ENCODE measurements at places on chromosomes 1 and 21.

- DNase-seq, result no peak
Observed at GRCh38 chr1:69645477-69645876, 77.8 kb downstream of the LRRC7 start.

DNA sequence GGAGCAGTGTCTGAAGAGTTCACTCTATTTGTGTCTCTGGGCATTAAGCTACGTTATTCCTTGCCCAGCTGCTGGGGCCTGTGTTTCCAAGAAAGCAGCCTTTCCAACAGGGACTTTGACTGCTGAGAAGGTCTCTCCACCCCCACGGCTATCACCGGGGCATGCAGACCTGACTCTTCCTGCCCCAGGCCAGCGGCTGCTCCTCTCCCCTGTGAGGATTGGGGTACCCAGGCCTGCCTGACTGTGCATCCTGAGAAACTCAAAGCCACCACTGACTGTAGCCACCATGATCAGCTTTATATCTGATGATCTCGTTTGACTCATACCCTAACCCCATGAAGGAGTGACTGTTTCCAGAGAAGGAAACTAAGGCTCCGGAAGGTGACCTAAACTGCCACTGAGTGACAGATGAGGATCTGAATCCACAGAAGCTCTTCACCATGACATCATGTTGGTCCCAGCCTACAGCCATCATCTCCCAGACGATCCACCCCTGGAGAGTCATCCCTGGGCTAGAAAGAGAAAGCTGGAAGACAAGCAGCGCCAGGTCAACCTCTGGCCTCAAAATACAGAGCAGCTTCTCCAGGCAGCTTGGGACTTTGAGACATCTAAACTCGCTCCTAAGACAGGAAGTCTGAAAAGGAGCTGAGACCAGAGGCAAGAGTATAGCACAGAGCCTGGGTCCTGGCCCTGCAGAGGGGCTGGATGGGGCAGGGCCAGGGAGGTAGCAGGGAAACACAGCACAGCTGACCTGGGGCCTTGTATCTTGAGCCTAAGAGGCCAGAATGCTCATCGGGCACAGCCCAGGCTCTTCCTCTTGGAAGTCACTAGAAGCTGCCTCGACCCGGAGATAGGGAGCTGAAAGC lies 244.0 kb upstream of the VAMP3 start:
- no peak for DNase-seq

DNA sequence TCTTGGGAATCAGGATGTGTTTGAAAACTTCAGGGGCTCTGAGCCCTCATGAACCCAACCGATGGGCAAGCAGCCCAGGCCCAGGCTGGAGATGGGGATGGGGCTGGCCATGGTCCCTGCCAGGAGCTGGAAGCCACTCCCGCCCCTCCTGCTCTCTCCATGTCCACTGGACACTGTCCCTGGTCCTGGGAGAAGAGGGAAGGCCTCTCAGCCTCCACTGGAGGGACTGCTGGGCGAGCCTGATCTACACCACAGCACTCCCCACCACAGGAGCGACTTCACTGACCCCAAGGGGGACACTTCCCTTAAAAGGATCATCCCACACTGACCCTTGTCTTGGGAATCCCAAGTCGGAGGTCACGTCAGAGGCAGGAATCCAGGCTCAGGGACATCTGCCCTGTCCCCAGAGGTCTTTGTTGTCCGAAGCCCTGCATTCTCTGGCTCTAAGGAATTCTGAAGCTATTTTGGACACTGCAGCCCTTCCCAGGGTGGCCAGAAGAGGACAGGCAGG lies 16.9 kb upstream of the COL18A1 start:
- DNase-seq, result no peak

- no peak for DNase-seq
Observed at GRCh38 chr1:14292520-14292919, 306.0 kb upstream of the KAZN start.

DNA sequence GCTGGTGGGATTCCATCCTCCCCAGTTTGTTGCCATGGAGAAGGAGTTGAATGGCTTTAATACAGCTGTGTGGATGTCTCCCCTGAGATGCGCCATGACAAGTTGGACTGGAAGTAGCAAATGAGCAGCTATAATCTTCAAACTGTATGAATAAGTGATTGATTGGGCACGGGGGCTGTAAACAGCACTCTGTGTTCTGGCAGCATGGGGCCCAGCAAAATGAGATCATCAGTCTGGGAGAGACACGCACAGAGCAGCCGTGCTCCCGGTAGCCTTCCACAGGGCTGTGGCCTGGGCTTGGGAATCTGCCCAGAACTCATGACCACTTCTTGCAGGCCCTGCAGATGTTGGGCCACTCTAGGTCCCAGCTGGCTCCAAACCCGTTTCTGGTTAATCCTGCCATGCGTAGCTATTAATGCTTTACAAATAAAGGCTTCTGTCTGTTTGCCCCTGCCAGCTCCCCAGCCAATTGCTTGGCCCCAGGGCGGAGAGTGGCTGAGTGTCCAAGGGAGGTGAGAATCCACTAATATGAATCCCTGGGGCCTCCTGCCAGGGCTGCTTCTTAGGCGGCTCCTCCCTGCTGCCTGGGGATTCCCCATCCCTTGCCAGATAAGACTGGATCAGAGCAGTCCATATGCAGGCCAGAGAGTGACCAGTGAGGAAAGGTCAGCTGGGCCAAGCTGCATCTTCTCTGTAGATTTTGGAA lies 642.9 kb downstream of the AJAP1 start:
- DNase-seq, result no peak

- no peak for DNase-seq
Observed at GRCh38 chr1:224160171-224160682, 22.8 kb upstream of the DEGS1 start.

- peak; percentile 19 for DNase-seq
Observed at GRCh38 chr1:22709891-22710700, 543 bp upstream of the EPHB2 start.

DNA sequence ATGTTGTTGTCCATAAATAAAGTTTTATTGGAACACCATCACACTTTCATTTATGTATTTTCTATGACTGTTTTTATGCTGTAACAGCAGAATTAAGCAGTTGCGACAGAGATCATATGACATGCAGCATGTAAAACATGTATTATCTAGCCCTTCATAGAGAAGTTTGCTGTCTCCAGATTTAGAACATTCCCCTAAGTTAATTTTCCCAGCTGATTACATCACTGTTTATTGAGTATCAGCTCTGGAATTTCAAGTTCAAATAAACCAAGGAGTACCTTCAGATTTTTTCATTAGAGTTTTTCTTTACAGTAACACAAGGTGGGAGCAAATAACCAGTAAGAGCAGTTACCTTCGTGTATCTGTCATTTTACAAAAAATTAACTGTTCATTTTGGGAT lies 792.8 kb downstream of the USP25 start:
- no peak for DNase-seq

DNA sequence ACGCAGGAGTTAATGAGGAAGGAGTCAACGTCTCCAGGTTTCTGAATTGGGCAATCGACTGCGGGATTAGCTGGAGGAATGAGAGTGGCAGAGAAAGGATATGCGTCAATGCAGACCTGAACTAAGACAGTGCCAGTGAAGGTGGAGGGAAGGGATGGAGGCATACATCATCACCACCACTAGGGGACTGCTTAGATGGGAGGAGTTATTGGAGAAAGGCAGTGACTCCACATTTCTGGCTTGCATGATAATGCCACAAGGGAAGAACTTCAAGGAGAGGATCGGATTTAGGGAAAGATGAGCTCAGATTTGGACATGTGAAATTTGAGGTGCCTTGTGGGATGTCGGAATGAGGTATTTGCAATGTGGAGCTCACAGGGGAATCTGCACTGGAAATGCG lies 17.5 kb downstream of the VASH2 start:
- no peak for DNase-seq

GRCh38 chr1:243796016-243796415 lies 54.0 kb downstream of the AKT3 start:
- no peak for DNase-seq

DNA sequence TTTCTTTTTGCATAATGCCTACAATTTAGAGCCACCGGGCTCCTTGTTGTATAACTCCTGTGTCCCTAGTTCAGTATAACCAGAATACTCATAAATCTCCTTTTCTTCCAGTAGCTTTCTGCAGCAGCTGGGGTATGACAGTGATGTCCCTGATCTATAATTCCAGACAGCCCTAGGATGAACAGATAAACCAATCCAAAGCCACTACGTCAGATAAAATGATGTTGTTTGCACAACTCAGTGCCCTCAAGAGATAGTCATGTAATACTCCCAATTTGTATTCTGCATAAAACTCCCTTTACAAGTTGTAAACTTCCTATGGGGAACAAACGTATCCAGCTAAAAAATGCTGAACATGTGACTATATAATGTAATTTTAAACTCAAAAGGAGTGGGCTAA lies 44.7 kb downstream of the ZNF326 start:
- no peak for DNase-seq

- DNase-seq, result peak; percentile 24
Observed at GRCh38 chr21:41167348-41168342, at the start of gene BACE2. Gene BACE2, plus strand, starts transcription at chr21:41168160. Its CDS starts 104 bp downstream, at chr21:41168264.

- DNase-seq, result no peak
Observed at GRCh38 chr1:28058971-28059878, 29.2 kb downstream of the EYA3 start.

DNA sequence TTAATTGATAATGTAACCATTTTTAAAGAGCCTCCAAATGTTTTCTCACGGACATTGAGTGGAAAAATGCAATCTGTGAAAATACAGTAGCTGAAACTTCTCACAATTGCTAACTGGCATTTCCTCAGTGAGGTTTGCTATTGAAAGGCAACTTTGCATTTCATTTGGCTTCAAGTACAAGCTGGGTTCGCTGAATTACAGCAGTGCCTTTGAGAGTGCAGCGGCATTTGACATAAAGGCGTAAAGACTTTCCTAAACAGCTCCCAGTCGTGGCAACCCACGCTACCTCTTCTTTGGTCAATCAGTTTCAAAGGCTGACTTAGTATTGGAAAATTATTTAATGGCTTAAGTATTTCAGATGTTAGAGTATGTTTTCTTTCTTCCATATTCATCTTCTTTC lies 39.3 kb upstream of the ZBTB18 start:
- DNase-seq, result no peak

DNA sequence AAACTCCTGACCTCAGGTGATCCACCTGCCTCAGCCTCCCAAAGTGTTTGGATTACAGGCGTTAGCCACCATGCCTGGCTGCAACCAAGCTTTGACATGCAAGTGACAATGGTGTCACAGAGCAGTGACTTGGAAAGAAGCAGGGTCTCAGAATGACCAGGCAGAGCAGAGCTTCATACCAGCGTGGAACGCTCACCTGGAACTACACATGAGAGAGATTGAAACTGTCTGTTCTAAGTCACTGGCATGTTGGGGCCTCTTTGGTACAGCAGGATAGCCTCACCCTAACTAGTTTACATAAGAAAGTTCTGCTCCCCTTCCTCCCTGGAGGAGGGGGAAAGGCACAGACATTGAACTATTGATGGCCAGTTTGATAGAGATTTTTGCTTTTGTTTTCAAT lies 47.5 kb upstream of the ITPKB start:
- no peak for DNase-seq

- no peak for DNase-seq
Observed at GRCh38 chr1:77279929-77280328, 1.9 kb upstream of the AK5 start.

DNA sequence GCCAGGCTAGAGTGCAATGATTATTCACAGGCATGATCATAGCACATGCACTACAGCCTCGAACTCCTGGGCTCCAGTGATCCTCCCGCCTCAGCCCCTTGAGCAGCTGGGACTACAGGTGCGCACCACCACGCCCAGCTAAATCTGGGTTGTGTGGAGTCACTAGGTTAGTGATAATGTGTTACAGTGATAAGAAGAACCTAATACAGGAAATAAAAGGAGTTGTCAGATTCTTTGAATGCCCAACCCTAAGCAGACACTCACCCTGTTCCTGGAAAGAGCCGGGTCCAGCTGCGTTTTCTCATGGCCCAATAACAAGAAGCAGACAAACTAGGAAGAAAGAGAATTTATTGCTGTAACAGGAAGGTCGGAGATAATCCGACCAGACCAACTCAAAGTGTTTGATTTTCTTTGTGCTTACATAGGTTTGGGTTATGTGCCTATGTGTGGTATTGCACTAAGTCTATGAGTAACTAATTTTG lies 8.8 kb downstream of the IFNGR2 start:
- DNase-seq, result no peak

DNA sequence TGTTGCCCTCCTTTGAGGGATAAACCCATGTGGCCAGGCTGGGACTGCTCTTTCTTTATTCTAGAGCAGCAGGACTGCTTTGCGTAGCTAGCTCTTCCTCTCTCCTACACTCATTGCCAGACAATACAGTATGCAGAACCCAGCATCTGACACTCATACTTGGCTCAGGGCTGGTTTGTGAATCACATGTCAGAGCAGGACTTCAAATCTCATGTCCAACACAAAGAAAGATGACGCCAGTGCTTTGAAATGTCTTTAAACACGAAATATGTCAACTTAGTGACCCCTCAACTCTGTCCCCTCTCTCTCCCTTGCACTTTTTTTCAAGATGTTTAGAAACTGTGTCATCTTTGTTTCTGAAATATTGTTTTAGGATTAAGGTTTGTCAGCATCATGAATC lies 135.0 kb downstream of the TGFB2 start:
- no peak for DNase-seq

DNA sequence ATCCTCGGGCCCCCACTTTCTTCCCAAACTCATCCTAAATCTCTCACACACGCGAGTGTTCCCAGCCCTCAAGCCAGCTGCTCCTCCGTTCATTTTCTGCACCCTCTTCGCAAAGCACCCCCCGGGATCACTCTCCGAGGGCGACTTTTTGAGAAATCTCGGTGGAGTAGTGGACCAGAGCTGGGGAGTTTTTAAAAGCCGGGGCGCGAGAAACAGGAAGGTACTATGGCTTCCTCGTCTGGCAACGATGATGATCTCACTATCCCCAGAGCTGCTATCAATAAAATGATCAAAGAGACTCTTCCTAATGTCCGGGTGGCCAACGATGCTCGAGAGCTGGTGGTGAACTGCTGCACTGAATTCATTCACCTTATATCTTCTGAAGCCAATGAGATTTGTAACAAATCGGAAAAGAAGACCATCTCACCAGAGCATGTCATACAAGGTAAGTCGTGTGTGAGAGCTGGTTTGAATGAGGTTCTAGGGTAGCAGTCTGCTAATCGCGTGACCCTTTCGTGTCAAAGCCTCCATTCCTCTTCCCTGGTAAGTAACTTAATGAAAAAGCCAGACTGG lies 800 bp downstream of the DR1 start:
- peak; percentile 7 for DNase-seq

DNA sequence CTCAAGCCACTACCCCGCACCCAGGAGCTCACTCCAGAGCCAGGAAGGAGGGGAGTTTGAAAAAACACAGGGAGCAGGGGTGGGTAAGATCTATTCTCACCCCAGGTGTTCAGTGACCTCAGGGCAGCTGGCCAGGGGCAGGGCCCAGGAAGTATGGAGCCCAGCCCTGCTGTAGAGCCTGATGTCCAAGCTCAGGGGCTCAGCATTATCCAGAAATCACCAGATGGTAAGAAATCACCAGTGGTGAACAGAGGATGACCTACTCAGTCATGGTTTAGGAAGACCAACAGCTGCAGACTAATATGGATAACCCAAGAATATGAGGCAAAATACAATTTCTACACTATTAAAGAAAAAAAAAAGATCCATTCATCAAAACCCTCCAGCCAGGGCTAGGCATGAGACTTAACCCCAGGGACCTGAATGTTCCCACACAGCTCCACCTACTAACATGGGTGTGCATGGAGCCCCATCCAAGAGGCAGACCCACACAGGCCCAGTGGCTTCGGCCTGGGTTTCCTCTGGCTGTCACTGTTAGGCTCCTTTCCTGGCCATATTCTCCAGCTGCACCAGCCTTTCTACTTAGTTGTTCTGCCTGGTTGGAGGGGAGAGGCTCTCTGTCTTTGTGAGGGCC lies 67.6 kb downstream of the KCNN3 start:
- no peak for DNase-seq

Measured in stimulated activated CD4-positive, alpha-beta T cell treated with anti-CD3 and anti-CD28 coated beads, Interleukin-4, amount 100 ng/mL, for 24 hours (primary cell).